ENCODE measurements at places on chromosomes 7 and 10.

DNA sequence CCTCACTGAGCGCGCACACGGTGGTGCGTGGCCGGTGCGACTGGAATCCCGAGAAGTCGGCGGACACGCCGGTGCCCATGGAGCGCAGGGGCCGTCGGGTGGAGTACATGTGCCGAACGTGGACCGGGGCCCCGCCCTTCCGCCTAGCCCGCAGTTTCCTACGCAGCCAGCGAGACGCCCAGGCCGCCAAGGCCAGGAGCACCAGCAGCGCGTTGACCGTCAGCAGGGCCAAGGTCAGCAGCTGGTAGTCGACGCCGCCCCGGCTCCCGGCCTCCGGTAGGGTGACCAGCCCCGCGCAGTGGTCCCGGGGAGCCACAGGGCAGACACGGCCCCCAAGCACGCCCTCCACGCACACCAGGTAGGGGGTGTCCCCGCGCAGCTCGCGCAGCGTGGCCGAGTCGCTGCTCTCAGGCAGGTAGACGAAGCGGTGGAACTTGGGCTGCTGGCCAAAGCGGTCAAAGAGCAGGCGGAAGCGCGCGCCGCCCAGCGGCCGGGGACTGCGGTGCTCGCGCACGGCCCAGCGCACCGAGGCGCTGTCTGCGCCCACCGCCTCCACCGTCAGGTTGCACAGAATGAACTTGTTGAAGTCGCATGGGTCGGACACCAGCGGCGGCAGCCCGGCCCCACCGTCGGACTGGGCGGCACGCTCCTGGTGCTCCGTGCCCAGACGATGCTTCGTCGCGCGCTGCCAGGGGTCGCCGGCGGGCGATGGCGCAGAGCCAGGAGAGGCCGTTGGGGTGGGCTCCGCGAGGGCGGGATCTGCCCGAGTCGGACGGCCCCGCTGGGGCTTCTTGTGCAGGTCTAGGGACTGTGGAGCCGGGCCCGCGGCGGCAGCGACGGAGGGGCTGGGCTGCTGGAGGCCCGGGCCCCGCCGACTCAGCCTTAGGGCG, 2.2 kb downstream of the TRIL start:
- DNase-seq, result peak; percentile 48

- no peak for DNase-seq
Observed at GRCh38 chr10:28478646-28479045, 54.3 kb upstream of the WAC start.

DNA sequence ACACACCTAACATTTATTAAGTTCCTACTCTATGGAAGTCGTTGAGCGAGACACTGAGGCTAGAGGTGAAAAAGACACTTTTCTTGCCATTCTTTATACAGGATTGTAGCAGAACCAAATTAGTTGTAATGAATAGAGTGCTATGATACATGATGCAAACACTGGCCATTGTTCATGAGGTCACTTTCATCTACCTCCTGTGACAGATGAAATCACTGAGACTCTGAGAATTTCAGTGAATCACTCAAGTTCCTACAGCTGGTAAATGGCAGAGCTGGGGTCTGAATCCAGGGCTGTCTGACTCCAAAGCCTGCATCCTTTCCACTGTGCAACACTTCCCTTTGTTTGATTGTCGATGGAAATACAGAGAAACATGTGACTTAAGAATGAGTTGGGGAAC, 657.6 kb downstream of the LRMDA start:
- no peak for DNase-seq

DNA sequence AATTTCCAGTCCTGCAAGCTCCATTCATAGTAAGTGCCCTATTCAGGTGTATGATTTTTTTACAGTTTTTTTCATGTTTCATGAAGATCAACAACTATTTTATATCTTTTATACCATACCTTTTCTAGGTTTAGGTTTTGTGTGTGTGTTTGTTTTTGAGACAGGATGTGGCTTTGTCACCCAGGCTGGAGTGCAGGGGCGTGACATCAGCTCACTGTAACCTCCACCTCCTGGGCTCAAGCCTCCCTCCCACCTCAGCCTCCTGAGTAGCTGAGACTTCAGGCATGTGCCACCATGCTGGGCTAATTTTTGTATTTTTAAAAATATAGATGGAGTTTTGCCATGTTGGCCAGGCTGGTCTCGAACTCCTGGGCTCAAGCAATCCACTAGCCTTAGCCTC, 35.0 kb downstream of the ARMH3 start:
- DNase-seq, result no peak

DNA sequence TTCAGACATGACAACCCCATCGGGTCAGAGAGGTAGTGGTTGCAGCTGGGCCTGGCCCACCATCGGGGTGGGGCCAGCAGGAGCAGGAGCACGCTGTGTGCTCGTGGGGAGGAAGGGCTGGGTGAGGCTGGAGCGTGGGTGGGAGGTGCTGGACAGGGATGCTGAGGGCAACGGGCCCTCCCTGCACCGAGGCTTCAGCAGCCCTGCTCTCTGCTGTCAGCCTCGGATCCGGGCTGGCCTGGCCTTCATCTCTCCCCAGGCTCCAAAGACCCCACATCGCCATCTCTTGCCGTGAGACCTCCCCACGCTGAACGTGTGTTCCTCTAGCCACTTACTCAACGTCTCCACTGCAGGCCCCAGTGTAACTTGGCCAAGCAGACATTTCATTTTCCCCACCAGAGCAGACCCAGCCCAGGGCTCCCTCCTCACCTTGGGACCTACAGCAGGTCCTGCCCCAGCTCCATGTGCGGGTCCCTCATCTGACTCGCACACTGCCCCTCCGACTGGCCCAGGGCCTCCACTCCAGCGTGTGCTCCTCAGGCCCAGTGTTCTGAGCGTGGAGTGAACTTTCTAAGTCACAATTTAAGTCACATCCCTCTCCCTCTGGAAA, 462.4 kb downstream of the DNAJB6 start:
- DNase-seq, result no peak

DNA sequence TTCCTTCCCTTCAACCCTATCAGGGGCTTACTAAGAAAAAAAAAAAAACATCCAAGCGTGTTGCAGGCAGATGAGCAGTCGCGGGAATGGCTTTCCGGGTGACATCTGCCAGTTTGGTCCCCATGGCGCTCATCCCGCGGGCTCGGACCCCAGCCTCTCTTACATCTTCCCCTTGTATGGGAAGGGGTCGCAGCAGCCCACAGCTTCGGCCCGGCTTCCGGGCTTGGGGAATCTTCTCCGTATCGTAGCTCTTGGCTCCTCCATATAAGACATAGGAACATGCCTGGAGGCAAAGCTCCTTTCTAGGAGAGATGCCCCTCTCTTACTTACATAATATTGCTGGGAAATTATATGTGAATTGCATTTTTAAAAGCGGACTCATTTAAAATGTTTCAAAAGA, 99.5 kb downstream of the CUX1 start:
- DNase-seq, result no peak

GRCh38 chr7:111903797-111904196, 302.4 kb downstream of the DOCK4 start:
- no peak for DNase-seq

- DNase-seq, result no peak
Observed at GRCh38 chr10:110496553-110497437, 912 bp upstream of the DUSP5 start.

- no peak for DNase-seq
Observed at GRCh38 chr10:70779088-70779487, 6.1 kb downstream of the TBATA start.

DNA sequence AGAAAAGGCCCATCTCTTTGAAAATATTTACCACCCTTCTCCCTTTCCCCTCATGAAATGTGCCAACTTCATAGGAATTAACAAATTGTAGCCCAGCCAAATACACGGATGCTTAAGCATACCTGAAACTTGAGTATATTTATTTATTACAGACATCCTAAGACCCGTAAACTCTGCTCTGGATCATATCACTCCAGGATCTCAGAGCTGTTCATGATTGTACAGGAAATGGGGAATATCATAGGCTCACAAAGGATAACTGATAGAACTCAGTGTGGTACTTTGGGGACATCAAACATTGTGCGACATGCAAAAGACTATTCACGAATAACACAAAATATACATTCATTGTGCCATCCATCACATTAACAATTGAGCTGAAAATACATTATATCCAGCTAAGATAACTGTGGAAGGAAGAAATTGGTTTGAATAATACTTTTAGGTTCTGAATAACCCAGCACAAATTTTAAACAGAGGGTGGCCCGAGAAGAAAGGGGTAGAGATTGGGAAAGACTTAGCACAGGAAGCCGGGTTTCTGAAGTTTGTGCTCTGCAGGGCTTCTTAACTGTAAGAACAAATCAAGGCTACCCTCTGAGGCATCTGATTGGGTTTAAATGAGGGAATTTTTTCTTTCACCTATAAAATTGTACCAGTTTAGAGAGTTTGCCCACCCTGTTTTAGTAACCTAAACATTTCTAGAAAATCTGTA, 2.5 kb downstream of the HOXA1 start:
- no peak for DNase-seq

- DNase-seq, result no peak
Observed at GRCh38 chr10:97761331-97761865, 10.4 kb downstream of the SFRP5 start.

DNA sequence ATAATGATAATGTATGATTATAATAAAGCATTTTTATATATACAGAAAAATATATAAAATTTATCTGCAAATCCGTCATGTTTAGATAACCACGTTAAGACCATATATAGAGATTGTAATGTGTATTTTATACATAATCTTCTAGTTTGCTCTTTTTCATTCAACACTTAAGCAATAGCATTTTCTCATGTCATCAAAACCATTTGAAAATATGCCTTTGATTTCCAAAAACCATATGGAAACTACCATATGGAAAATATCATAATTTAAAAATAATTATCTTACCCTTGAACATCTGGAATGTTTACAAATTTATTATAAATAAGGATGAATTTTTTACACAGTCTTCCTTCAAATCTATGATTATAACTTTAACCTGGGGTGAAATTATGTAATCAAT, 250.4 kb upstream of the NPSR1 start:
- no peak for DNase-seq

GRCh38 chr7:135774284-135774683, 25.7 kb upstream of the FAM180A start:
- peak; percentile 87 for DNase-seq

DNA sequence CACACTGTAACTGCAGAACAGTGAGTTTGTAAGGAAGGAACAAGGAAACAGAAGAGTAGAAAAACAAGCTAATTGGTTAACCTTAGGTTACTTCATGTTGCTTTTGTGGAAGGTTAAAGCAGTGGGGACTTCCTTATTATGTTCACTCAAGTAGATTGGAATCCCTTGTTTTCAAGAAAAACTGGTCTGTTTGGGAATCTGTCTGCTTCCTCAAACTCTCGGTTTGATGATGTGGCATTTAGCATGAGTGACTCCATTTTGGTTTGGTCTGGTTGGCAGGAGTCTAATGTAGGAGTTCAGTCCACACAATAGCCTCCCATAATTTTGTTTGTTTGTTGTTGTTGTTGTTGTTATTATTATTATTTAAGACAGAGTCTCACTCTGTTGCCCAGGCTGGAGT, 3.8 kb upstream of the TRIM56 start:
- DNase-seq, result no peak

DNA sequence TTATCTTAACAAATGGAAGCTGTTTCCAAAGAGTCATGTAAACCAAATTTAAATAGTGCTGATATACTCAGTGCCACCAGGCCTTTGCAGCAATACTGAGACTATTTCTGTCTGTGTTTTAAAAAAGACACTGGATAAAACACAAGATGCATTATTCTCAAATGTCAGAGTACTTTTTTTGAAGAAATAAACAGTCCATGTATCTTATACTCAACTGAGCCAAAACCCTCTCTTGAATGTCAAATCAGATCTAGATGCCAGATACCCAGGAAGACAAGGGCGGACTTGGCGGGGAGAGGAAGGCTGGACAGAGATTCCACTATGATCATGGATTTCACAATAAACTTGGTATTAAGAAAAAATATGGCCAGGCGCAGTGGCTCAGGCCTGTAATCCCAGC, 127.6 kb downstream of the COBL start:
- DNase-seq, result no peak

GRCh38 chr10:69119896-69120295, 4.1 kb upstream of the VPS26A start:
- no peak for DNase-seq

GRCh38 chr10:59907918-59908807, 1.8 kb upstream of the CCDC6 start:
- DNase-seq, result peak; percentile 96

- DNase-seq, result no peak
Observed at GRCh38 chr10:44581996-44582395, 197.1 kb upstream of the CXCL12 start.

GRCh38 chr10:3192856-3193635, 20.5 kb upstream of the PITRM1 start:
- peak; percentile 83 for DNase-seq

DNA sequence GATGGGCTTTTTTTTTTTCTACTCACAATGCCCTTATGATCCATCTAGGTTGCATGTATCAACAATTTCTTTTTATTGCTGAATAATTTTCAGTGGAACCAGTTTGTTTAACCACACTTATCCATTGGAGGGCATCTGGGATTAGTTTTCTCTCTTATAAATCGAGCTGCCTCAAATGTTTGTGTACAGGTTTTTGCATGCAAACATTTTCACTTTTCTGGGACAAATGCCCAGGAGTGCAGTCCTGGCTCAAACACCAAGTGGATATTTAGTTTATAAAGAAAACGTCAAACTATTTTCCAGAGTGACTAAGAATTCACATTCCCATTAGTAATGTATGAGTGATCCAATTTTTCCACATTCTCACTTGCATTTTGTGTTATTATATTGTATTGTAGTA, 313.4 kb downstream of the CXCL12 start:
- peak; percentile 13 for DNase-seq

- peak; percentile 13 for DNase-seq
Observed at GRCh38 chr10:132458586-132459300, 61.7 kb downstream of the PWWP2B start.
